ENCODE measurements at places on chromosomes 5 and 9.

- DNase-seq = no peak
These were observed at the start of gene CD14 for GRCh38 chr5:140633021-140633471. TSS of gene CD14 (minus strand) at chr5:140633175. CDS start at chr5:140633071, 104 bp downstream.

DNA sequence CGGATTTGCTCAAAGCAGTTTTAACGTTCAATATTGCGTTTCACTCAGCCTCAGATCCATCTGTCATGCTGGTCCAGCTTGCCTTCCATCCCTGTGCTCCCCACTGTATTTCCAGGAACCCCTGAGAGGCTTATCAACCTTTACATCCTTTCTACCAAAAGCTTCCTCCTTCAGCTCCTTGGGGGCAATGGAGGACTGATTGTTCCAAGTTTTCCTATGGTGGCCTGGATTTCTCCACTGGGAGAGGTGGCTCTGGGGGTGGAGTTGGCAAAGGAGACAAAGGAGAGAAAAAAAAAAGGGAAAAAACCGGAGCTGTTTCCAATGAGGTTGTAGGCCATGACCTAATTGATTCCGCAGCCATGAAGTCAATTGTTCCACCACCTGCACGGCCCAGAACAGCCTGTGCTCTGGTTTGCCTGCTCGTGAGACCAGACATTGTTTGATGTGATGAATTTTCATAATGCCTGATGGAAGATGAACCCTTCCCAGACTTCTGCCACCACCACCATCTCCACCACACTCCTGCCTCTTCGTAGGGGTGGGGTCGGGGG is 54.1 kb downstream of the ABLIM3 start:
- DNase-seq = no peak

DNA sequence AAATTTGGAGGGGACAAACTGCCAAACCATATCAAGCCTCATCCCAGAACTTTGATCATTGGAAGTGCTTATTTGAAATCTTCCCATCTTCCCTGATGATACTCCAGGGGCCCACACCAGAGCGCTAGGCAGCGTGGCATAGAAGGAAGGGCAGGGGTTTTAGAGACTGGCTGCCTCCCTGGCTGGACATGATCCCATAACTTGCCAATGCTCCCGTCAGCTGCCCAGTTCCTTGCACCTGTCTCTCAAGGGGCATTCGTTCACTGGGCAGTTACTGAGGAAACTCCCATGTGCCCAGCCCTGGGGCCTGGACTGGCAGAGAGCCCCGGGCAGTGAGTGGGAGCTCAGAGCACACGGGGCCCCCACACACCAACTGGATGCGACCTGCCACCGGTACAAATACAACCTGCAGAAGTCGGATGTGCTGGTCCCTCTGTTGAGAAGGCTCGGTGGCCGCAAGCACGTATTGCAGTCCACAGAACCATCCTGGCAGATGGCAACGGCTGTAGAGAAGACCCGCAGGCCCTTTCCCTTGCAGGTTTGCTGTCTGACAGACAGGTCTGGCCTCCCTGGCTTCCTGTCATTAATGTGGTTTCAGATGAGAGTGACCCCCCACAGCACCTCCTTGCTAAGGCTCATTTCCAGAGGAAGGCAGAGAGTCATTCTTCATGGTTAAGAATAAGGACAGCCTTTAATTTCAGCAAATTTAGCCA is 122.4 kb downstream of the MVB12B start:
- DNase-seq = no peak

GRCh38 chr9:95826183-95826838 is 49.2 kb upstream of the ERCC6L2 start:
- DNase-seq = no peak

DNA sequence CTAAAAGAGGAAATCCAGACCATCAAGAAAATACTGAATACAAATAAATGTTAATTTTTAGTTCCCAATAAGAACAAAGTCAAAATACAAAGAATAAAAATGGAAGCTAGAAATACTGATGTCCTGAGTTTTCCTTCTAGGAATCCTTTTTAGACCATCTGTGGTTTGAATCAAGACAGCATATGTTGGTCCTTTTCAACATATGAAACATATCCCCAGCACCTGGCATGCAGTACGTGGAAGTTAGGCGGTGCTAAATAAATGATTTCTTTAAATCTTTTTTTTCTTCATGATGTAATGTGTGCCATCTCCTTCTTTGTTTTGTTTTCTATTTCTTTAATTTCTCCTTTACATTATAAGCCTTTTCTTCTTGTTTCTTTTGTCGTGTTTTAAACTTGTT is 34.0 kb downstream of the KIAA1958 start:
- no peak for DNase-seq

- no peak for DNase-seq
These were observed 274.3 kb downstream of the ISL1 start for GRCh38 chr5:51657340-51658240.

DNA sequence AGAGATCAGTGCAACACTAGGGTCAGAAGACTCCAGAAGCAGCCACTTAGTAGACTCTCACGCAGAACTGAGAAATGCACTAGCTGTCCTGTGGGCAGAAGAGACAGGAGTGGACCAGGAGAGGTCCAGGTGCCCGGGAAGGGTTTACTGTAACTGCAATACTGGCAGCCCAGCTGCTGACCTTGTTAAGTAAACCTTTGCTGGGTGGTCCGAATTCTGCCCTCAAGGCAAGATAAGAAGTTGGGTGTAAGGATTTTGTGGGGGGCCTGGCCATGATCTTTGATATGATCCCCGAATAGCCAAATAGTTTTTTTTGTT is 91.3 kb downstream of the PDE6A start:
- no peak for DNase-seq

DNA sequence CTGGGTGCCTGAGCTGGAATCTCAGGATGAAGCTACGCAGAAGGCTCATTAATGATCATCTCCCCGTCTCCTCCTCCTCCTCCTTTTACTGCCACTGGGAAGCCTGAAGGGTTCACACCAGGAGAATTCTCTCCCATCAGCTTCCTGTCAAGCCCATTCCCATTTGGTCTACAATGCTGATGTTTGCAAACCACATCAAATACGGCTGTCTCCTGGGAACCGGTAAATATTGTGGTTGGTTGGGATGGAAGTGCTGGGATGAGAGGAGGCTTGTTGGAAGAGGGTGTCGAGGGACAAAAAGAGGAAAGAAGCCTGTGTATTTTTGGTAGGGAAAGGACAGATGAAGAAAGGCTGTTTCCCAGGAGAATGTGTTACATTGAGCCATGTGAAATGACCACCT is 13.2 kb upstream of the S1PR3 start:
- no peak for DNase-seq

DNA sequence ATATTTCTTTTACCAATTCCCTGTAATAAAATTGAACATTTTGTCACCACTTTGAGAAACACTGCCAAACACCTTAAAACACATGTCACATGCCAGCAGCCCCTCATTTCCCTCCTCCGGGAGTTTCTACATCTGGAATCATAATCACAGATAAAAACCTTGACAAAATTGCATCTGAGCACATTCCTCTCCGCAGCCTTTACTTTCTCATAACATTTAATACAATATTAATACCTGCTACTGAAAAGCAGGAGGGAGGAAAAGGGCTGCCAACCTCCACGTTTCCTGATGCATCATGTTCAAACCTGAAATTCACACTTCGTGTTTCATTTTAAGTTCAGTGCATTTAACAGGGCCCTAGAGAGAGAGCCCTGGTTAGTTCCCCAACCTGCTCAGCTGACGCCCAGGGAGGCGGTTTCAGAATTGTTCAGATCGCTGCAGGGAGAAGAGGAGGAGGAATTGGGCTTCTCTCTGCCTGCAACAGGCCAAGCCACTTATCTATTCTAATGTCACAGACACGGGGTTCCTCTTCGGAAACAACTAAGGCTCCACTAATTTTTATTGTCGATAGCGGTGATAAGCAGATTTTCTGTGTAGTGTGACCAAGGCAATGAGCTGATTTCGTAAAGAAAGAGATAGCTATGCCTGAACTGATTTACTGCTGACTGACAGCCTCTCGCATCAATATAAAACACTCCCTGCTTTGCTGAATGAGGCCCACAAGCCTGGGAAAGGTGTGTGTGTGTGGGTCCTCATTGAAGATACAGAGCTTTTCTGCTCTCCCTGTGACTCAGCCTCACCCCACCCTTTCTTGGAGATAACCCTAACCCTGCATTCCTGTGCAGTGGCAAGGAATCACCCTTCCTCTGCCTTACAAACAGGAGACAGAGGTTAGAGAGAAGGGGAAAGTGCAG is 4.9 kb upstream of the LHX2 start:
- DNase-seq = no peak

DNA sequence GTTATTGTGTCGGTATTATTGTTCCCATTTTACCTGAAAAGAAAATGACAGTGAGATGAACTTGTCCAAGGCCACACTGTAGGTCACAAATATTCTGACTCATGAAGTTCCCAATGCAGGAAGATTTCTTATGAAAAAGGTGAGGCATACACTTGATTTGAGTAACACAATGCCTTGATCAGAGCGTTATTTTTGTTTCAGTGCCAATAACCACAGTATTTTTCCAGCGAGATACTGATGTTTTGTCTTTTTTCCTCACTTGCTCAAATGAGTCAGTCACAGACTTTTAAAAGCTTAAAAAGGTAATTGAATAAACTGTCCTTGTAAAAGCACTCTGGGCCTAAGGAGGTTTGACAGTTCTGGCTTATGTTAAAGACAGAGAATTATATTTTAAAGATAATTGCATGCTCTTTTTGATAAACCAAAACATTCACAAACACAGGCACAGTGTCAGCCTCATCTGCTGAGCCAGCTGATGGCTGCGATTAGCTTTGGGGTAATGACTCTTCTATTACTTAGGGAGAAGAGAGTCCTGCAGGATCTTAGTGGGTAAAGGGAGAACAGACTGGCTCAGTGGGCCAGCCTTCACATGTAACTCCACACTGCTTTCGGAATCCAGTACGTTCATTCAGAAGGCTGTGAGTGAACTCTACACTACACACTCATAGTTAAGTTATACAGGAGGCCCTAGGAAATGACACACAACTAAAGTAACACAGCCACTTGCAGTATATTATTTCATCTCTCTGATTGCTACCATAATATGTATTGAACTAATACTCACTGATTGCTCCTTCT is 165.5 kb upstream of the CD180 start:
- DNase-seq = no peak

- DNase-seq = no peak
These were observed 38.1 kb upstream of the SMARCA2 start for GRCh38 chr9:1977026-1977425.

- no peak for DNase-seq
These were observed 109.6 kb downstream of the DPYSL3 start for GRCh38 chr5:147400126-147400809.

DNA sequence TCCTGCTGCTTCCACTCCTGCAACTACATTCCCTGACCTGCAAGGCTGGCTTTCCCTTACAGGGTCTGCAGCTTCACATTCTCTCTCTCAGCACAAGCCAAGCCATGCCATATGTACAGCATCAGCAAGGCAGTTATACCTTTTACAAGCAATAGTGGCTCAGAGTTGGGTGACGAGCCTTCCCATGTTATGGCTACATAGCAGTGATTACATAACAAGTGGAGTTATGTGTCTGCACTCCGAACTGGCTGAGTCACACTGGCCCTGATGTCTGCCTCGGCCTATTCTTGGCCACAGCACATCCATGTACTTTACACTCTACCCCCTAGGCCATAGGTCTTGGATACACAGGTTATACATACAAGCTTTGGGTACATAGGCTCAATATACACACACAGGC is 52.0 kb upstream of the SNCAIP start:
- no peak for DNase-seq

GRCh38 chr5:133818869-133819600 is 149.4 kb downstream of the C5orf15 start:
- no peak for DNase-seq
